ENCODE measurements at places on chromosomes 7 and 10.

GRCh38 chr7:127872122-127872521 is 159.1 kb downstream of the LRRC4 start:
- no peak for DNase-seq

DNA sequence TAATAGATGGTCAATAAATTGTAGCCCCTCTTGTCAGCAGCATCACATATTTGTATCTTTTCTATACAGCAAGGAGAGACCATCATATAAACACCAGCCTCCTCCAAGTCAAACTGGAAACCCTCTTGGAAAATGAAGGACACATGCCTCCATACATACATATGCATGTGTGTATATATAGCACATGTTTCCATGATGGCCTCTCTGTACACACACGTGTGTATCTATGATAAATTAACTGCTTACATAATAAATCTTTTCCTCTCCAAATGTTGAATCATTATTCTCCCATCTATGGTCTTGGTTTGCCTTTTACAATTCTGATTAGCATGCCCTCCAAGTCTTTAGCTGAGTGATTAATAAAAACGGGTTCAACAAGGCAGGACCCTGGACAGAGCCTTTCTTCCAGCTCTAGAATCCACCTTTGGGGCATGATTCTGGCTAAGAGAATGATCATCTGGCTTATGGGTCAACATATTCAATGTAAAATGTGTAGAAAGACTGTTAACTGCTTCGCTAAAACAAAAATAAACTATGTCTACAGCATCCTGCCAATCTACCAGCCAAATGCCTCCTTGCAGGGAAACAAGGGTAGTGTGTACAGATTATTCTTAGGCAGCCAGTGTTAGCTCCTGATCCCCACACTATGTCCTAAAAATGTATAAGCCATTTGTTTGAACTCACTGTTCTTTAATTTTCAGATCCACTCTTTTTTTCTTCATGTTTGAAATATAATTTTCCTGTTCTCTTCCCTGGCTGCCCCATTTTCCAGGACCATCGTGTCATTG is 70.0 kb downstream of the CRTAC1 start:
- DNase-seq, result no peak

DNA sequence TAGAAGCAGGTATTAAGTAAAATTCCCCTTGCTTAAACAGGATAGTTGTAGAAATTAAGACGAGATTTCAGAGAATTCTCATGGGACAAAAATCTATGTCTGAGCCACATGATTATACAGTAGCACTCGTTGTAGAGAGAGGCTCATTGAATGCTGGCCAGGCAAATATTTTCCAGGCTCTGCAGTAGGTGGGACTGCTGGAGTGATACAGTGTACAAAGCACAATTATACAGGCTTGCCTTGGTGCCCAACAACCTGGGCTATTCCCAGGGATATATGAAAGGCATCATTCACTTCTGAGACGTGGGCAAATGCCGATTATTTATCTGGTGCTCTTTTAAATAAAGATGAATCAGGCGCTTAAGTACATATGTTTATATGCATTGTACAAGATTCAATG is 380.6 kb downstream of the PHTF2 start:
- DNase-seq, result no peak

DNA sequence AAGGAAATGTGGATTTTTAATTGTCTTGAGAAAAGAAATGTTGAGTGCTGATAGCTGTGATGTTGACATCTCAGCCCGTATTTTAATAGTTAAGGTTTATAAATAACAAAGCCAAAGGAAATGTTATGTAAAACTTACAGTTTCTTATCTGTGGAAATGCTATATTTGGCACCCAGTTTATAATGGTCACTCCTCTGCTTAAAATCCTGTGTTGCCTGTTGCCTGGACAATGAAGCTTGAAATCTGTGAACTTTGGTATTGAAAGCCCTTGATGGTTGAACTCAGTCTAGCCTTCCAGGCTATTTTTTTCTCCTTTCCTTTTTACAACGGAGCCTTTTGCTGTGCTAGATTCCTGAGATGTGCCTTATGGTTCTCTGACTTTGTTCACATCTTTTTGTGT is 46.5 kb downstream of the MCU start:
- DNase-seq, result no peak

DNA sequence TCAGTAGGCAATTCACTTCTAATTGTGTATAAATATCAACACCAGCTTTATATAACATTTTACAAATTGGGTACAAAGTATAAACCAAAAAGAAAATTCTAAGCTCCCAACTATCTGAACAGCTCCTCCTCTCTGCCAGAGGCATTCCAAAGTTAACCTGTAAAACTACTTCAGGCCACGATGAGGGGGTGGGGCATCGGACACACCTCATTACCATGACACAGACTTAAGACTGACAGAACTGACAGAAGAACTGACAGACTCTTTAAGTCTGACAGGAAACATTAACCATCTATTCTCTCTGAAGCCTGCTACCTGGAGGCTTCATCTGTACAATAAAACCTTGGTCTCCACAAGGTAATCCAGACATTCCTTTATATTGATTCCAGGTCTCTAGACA is 12.3 kb downstream of the ESYT2 start:
- no peak for DNase-seq

DNA sequence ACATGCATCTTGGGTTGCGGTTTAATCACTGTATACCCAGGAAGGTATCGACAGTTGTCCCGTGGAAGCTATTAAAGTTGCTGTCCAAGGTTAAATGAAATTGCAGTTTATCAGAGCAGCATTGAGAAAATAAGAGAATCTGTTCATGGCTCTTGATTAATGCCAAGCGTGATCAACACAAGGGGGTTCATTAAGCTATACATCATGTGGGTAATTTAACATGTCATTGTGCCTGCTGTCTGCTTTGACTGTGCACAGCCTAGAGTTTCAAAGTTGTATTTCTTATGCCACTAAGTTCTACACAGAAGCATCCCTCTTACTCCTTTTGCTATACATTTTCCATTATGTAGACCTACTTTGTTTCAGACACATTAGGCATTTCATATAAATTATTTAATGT is 74.8 kb upstream of the SP8 start:
- no peak for DNase-seq

All from substantia nigra (tissue), 51 donors.